Tibial nerve (tissue), 4 donors: ENCODE measurements at places on chromosomes 4 and X. TPM values are rescaled to one million over a fixed set of nuclear protein-coding genes. Genes with fewer than 3 reads are reported as not detected.

DNA sequence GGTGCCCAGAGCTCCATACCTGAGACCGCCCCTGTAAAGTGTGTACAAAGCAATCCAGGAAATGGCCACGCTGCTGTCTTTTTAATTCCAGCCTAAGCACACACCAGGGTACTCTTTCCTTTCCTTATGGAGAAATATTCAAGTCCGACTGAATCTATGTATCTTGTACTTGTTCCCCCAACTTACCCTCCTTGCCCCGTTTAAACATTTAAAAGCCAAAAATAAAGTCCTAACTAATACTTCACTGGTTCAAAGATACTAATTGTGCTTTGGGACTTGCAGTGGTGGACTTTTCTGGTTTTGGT, 731 bp upstream of the AMMECR1 start:
- H3K4me1 ChIP-seq, result no peaks in the 10 kb centered on the region
- no peak for DNase-seq
- H3K36me3 ChIP-seq, result no peaks in the 10 kb centered on the region
- peak overlapping the region; percentile 57 for H3K27ac ChIP-seq
- peaks cover 12% of the 10 kb centered on the region for H3K27me3 ChIP-seq

DNA sequence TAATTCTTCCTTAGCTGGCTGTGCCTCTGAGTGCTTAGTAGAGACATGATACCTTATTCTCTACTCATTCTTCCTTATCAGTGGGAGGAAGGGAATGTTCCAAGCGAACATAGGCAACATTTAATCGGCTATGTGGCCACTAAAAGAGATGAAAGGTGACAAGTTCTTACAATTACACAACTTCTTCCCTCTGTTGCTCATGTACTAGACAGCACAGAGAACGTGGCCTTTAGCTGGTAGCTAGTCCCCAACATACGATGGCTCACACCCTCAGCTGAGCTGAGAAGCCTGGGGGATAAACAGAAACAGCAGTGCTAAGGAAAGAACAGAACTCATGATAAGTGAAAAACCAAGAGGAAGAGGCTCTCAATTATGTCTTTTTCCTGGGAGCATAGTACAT, 52.2 kb downstream of the APOO start:
- no peak for DNase-seq
- H3K36me3 ChIP-seq, result peaks cover 7% of the 10 kb centered on the region
- no peak overlapping the region for H3K4me3 ChIP-seq
- no peak overlapping the region for H3K27ac ChIP-seq
- H3K27me3 ChIP-seq, result no peaks in the 10 kb centered on the region

DNA sequence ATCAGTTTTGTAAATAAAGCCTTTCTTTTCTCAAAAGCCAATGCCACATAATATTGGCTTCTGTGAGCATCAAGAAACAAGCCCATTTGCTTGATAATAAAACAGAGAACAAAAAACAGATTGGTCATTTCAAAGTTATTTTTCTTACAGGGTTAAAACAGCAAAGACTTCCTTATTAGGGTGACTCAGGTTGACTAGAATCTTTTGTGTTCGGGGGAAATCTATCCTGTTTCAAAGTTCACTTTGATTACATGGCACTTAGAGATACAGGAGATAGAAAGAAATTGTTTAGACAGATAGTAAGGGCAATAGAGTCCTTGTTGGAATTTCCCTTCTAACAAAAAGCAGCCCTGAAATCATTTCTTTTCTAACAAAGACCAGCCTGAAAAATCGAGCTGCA, 170.0 kb upstream of the GLRA2 start:
- H3K27ac ChIP-seq, result no peak overlapping the region
- DNase-seq, result no peak
- H3K36me3 ChIP-seq, result no peaks in the 10 kb centered on the region
- H3K4me1 ChIP-seq, result no peaks in the 10 kb centered on the region
- H3K4me3 ChIP-seq, result no peak overlapping the region
- H3K27me3 ChIP-seq, result no peaks in the 10 kb centered on the region

- peak; percentile 60 for DNase-seq
- H3K36me3 ChIP-seq, result no peaks in the 10 kb centered on the region
- H3K27me3 ChIP-seq, result no peaks in the 10 kb centered on the region
- peaks cover 8% of the 10 kb centered on the region for H3K4me1 ChIP-seq
- peak within 1 kb of the TSS; percentile 52 for H3K4me3 ChIP-seq
These were observed at the start of gene BST1 for GRCh38 chr4:15702941-15703403. Gene BST1, plus strand, starts transcription at chr4:15703065. Its CDS starts 80 bp downstream, at chr4:15703145.

DNA sequence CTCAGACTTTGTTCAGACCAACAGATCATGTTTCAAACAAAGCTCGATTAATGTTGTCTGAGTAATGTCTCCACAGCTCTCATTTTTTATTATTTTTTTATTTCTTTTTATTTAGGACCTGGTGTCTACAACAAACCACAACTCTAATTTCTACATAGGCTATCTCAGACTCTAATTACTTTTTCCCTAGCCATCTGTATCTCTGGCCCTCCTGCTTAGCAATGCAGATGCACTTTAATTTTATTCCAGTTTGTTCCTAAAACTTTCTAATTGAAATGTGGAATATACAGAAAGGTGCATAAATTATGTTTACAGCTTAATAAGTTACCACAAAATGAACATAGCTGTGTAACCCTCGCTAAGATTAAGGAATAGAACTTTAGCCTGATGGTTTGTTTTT, 119.2 kb upstream of the MID1IP1 start:
- no peak overlapping the region for H3K27ac ChIP-seq
- H3K36me3 ChIP-seq, result no peaks in the 10 kb centered on the region
- no peak overlapping the region for H3K4me3 ChIP-seq
- DNase-seq, result no peak
- H3K27me3 ChIP-seq, result peaks cover 3% of the 10 kb centered on the region

Gene GBA3
- not detected for total RNA-seq

DNA sequence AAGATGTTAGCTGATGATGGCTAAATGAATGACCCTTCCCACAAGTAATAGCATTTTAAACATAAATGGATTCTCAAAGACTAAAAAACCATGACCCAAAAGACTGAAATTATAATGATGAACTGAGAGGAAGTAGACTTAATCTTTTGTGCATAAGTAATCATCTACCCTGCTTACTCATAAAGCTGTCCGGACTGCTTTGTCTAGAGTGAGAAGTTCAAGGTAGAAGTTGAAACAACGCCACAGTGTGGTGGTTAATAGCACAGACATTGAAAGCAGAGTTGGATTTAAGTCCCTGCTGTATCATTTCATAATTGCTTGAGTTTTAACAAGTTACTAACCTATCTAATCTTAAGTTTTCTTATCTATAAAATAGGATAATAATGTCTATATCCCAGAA, 346.6 kb downstream of the CENPC start:
- no peak overlapping the region for H3K4me3 ChIP-seq
- DNase-seq, result no peak
- no peaks in the 10 kb centered on the region for H3K27me3 ChIP-seq
- H3K36me3 ChIP-seq, result no peaks in the 10 kb centered on the region
- H3K4me1 ChIP-seq, result no peaks in the 10 kb centered on the region
- H3K27ac ChIP-seq, result no peak overlapping the region

DNA sequence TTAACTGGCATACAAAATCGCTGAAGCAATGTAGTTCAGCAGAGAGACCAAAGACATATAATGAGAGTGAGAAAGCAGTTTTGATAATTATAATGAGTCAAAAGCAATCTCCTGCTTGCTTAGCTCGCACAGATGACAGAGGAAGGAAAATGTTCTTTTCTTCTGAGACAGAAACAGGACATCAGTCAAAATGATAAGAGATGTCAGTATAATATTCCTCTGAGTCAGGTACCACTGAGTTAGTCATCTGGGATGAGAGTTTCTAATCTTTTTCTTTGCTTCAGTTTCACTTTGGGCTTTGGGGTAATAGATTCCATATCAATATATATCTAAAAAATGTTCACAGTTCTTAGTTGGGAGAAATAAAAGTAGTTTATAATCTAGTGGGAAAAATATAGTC, 387.2 kb downstream of the PCDH7 start:
- no peaks in the 10 kb centered on the region for H3K4me1 ChIP-seq
- no peaks in the 10 kb centered on the region for H3K27me3 ChIP-seq
- no peak overlapping the region for H3K27ac ChIP-seq
- DNase-seq, result no peak
- H3K4me3 ChIP-seq, result no peak overlapping the region

DNA sequence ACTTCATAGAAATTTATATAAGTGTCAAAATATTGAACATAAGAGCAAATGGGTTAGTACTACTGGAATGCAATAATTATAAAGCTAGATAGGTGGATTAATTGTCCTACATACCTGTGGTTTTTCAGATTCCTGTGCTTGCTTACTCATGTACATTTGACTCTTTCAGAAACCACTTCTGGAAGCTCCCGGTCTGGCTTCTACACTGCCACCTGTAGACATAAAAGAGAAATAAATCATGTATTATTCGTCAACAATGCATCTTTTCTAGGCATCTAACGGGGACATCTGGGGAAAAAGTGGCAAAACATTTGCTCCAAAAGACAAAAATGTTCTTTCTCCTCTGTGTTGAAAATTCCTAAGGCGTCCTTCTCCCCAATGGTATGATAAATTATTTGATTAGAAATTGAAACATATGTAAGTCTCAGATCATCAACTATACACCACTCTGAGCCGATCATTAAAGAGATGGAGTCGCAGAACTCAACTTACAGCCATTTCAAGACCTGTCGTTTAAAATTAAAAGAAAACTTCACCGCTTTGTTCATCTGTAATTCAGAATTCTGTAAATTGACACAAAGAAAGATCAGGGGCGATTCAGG, 648.7 kb upstream of the DIPK2B start:
- no peak for DNase-seq
- peaks cover 15% of the 10 kb centered on the region for H3K27me3 ChIP-seq
- H3K4me1 ChIP-seq, result no peaks in the 10 kb centered on the region
- no peak overlapping the region for H3K27ac ChIP-seq
- no peak overlapping the region for H3K4me3 ChIP-seq

GRCh38 chr4:19700992-19701391, 550.7 kb upstream of the SLIT2 start:
- H3K4me3 ChIP-seq, result no peak overlapping the region
- H3K4me1 ChIP-seq, result no peaks in the 10 kb centered on the region
- no peaks in the 10 kb centered on the region for H3K36me3 ChIP-seq
- DNase-seq, result no peak

- no peaks in the 10 kb centered on the region for H3K4me1 ChIP-seq
- no peak for DNase-seq
- no peak overlapping the region for H3K4me3 ChIP-seq
- no peaks in the 10 kb centered on the region for H3K36me3 ChIP-seq
These were observed 42.0 kb downstream of the USP26 start for GRCh38 chrX:133054761-133055405.

- H3K27ac ChIP-seq, result no peak overlapping the region
- no peak for DNase-seq
- H3K4me1 ChIP-seq, result no peaks in the 10 kb centered on the region
- H3K27me3 ChIP-seq, result no peaks in the 10 kb centered on the region
- H3K4me3 ChIP-seq, result no peak overlapping the region
- H3K36me3 ChIP-seq, result no peaks in the 10 kb centered on the region
These were observed 77.6 kb upstream of the ITM2A start for GRCh38 chrX:79444694-79445210.

GRCh38 chrX:37888010-37888409, 40.6 kb upstream of the DYNLT3 start:
- no peaks in the 10 kb centered on the region for H3K36me3 ChIP-seq
- no peaks in the 10 kb centered on the region for H3K4me1 ChIP-seq
- no peak overlapping the region for H3K4me3 ChIP-seq
- DNase-seq, result no peak
- H3K27me3 ChIP-seq, result no peaks in the 10 kb centered on the region
- no peak overlapping the region for H3K27ac ChIP-seq

Gene PCSK1N
- 21.8 TPM for total RNA-seq

Gene CCNB3
- total RNA-seq, result 0.60 TPM

DNA sequence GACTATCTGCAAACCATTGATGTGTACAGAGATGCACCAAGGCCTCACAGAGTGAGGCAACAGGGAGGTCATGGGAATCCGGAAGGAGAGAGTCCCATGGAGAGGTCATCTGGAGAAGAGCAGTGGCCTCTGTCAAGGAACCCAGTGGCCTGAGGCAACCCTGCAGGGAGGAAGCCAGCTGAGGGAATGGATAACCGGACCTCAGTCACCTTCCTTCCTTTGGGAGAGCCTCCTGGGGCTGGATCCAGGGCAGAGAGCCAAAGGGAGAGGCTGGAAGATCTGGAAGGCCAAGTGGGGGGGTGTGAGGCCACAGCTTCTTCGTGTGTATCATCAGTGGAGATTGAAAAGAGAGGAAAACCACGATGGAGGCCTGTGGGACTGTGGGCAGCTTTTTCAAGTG, 24.3 kb upstream of the CD38 start:
- H3K4me1 ChIP-seq, result no peaks in the 10 kb centered on the region
- DNase-seq, result no peak
- no peak overlapping the region for H3K27ac ChIP-seq

- no peaks in the 10 kb centered on the region for H3K4me1 ChIP-seq
- DNase-seq, result no peak
- H3K36me3 ChIP-seq, result no peaks in the 10 kb centered on the region
- no peak overlapping the region for H3K27ac ChIP-seq
- H3K27me3 ChIP-seq, result no peaks in the 10 kb centered on the region
These were observed 804.7 kb upstream of the NDST4 start for GRCh38 chr4:115918149-115918548.

DNA sequence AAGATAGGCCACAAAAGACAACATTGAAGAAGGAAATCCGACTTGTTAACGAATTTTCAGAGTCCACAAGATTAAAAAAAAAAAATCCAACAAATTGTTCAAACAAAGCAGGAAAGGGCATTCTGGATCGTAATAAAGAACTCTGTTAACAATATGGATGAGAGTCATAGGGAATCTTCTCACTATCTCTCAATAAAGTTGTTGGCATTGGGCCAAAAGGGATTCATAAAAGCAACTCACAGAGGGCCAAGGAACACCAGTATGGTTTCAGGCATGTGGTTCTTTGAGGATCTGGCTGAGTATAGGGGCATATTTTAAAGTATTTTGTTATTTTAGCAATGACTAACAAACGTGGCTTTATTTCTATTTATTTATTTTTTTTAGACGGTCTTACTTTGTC, 49.5 kb downstream of the SHISA3 start:
- H3K4me1 ChIP-seq, result no peaks in the 10 kb centered on the region
- H3K36me3 ChIP-seq, result no peaks in the 10 kb centered on the region
- DNase-seq, result no peak
- no peaks in the 10 kb centered on the region for H3K27me3 ChIP-seq
- H3K4me3 ChIP-seq, result no peak overlapping the region

Gene MEPE
- not detected for total RNA-seq

DNA sequence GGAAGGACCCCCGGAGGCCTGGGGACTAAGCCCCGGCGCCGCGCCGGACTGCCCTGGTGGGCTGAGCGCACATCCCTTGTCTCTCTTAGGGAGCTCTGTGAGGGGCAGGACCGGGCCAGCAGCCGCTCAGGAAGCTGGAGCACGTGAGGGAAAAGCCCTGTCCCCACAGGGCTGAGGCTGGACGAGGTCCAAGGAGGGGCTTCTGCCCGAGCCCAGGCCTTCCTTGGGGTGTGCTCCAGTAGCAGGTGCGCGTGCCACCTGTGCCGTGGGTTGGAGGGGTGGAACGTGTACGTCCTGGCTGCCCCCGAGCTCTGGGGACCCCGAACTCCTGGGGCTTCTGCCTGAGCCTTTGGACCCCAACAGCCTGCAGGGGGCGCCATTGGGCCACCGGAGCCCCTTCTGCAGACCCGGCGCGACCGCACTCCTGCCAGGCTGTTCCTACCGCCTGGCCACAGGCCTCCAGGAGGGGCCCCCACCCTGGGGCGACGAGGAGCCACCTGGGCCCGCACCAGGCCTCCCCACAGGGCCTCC, 27.2 kb downstream of the TACC3 start:
- H3K4me1 ChIP-seq, result no peaks in the 10 kb centered on the region
- H3K27me3 ChIP-seq, result peaks cover 32% of the 10 kb centered on the region
- H3K27ac ChIP-seq, result no peak overlapping the region
- no peak overlapping the region for H3K4me3 ChIP-seq

Gene OPRPN
- not detected for total RNA-seq

- H3K27me3 ChIP-seq, result no peaks in the 10 kb centered on the region
- H3K36me3 ChIP-seq, result no peaks in the 10 kb centered on the region
- no peak overlapping the region for H3K4me3 ChIP-seq
- no peaks in the 10 kb centered on the region for H3K4me1 ChIP-seq
These were observed 42.4 kb downstream of the CD99L2 start for GRCh38 chrX:150856101-150856500.
